ENCODE measurements at places on chromosomes 1 and 21.

GRCh38 chr1:172145656-172146055 is 274.8 kb upstream of the C1orf105 start:
- DNase-seq, result no peak

DNA sequence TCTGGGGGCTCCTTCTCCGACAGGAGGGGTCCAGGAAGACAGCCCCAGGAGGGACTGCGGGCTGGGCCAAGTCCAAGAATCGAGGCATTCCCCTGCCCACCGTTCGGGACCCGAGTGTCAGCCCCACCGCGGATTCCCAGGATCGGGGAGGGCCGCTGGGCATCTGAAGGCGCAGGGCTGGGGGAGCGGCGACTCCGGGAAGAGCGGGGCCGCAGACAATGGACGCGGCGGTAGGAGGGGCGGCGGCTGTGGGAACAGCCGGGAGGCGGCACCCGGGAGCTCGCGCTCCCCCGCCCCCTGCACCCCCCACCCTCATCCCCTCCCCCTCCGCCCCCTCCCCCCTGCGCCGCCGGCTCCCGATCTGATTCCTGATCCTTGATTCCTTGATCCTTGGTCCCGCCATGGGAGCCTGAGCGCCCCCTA is at the start of gene VANGL2:
TSS of gene VANGL2 (plus strand) at position 342 of the 423 bp plus-strand sequence. CDS start 15,274 bp downstream, outside the sequence.
- peak; percentile 87 for DNase-seq

- DNase-seq, result no peak
Observed at GRCh38 chr21:38081708-38082107, 165.5 kb upstream of the KCNJ6 start.

- DNase-seq, result no peak
Observed at GRCh38 chr1:25907601-25908000, 1.4 kb upstream of the STMN1 start.

DNA sequence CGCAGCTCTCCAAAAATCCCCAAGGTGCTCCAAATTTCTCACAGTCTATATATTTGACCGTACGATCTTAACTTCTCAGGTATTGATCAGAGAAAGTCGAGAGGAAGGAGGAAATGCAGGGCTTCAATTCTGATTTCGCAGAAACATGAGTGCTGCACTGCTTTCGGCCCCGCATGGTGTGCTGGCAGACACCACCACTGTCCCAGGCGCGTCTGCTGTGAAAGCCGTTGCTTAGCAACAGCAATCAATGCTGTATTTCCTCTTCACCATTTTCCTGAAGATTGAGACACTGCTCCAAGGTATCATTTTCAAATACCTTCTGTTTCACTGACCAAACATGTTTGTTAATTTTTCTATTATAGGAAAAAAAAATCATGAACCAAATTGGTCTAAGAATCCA is 296.3 kb downstream of the SMYD3 start:
- DNase-seq, result no peak

Measured in Caco-2 (cell line).